Stimulated activated CD4-positive, alpha-beta T cell treated with anti-CD3 and anti-CD28 coated beads, Interleukin-1b, Interleukin-23, amount 100 ng/mL, for 24 hours (primary cell): ENCODE measurements at places on chromosomes 4 and X.

DNA sequence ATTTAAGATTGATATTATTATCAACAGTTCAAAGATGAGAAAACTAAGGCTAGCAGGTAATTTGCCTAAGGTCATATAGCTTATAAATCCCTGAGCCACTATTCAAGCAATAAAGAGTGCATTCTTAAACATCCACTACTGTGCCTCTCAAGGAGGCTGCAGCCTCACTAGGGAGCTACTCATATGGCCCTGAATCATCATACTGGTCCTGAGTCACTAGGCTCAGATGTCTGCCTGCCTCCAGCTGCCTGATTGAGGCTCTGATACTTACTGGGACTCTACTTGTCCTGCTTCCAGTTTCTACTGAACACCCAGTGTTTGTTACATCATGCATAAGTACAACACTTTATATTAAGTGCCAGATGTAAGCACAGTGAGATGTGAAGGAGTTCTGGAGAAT, 110.7 kb downstream of the AASDH start:
- DNase-seq: no peak

DNA sequence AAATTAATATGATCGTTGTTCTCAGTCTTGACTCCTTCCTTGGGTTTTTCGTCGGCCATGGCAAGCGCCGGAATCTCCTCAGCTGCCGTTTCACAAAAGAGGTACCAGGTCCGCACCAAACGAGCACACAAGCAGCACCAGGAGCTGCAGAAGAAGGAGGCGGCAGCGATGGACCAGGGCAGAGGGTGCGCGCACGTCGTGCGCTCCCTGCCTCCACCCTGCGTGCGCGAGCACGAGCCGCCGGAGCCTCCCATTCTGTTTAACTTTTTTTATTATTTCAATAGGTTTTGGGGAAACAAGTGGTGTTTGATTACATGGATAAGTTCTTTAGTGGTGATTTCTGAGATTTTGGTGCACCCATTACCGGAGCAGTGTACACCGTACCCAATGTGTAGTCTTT, 158.2 kb downstream of the PLS3 start:
- DNase-seq: no peak

- DNase-seq: no peak
Observed at GRCh38 chr4:2830632-2831610, 12.7 kb upstream of the ADD1 start.

DNA sequence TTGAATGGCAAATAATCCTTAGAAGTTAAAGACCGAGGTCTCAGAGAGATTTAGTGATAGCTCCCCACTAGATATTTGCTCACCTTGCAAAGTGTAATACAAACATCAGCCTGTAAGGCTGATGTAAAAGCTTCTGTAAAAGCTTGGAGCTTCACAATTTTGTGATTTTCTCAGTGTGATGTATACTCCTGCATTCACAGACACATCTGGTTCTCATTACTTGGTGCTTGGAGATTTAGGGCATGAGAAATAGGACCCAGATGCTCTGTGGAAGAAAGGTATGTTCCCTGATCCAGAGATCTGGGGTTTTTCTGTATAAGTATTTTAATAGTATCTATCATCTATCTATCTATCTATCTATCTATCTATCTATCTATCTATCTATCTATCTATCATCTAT, 1664.3 kb downstream of the C4orf33 start:
- DNase-seq: no peak

DNA sequence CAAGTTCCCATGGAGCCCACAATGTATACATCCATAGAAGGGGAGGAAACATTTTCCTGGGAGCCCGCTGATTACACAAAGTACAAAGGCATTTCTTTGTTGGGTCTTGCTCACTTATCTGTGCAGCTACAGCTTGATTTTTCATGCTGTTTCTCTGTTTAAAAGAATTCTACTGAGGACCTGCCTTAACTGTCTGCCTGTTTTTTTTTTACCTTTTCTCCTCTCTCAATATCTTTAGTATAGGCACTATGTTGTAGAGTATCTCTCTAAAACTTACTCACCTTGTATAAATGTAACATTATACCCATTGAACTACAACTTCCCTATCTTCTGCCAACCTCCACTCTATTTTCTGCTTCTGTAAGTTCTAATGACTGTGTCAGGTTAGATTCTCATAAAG, 494.6 kb upstream of the EPHA5 start:
- no peak for DNase-seq

DNA sequence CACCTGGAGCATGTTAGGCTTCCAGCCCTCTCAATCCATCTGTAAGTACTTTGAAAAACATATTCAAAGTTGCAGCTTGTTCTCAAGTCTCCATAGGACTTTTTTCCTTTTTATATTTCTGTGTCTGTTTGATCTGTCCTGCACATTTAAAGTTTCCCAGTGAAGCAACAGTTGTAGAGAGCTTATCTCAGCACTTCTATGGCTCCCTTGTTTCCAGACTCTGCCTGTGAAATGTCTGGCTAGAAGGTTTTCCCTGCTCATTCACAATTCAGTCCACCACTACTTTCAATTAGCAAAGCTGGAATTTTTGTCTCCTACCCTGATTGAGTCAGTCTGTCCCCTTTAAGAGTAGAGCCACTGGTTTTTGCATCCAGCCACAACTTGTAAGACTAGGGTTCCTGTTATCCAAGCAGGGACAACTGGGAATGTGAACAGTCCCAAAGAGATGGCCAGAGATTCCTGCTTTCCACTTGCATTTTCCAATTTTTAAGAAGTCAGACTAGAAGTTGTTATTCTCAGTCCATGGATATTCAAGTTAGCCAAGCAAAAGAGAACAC, 116.1 kb downstream of the GASK1B start:
- no peak for DNase-seq

- DNase-seq: no peak
Observed at GRCh38 chrX:74234818-74235217, 69.2 kb upstream of the ZCCHC13 start.

DNA sequence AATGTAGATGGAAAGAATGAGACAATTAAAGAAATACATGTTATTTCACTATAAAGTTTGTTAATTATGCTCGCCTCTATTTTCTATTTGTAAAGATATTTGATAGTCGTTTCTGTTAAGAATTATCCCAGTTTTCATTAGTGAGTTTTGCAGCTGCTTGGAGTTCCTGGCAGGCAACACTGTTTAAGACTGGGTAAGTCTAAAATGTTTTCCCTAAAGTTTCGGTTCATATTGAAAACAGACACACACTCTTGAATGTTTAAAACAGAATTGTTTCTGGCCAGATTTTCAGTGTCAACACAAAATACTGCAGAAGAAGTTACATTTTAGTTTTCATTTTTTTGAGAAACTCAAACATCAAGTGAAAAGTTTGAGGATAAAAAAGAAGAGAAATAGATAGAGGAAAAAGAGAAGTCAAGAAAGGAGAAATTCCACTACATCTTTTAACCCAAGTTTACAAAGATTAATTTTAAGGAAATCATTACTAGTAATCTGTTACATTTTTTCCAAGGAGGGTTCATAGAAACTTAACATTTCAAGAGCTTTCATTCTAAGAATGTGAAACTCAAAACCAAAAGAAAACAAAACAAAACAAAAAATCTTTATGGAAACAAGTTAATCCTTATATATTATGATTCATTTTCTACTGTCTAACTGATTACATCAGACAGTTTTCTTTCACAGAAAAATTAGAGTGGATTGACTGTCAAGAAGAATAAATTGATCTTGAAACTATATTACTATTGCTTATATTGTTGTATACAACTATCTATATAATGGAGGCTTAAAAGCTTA, 305.5 kb downstream of the FAT4 start:
- no peak for DNase-seq

DNA sequence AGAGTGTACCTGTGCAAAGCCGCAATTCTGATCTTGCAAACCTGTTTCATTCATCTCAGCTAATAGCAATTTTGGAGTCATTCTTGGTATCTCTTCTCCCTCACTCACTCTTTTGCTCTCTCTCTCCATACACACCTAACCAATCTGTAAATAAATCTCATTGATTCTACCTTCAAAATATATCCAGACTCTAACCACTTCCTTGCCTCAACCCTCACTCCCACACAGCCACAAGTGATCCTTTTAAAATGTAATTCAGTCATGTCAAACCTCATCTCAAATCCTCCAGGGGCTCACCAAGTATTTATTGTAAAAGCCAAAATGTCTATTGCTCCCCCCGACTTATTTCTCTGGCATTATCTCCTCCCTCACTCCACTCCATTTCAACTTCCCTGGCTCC, 51.7 kb upstream of the SLC10A4 start:
- no peak for DNase-seq

GRCh38 chr4:3388471-3389232, 53.1 kb upstream of the HGFAC start:
- no peak for DNase-seq

DNA sequence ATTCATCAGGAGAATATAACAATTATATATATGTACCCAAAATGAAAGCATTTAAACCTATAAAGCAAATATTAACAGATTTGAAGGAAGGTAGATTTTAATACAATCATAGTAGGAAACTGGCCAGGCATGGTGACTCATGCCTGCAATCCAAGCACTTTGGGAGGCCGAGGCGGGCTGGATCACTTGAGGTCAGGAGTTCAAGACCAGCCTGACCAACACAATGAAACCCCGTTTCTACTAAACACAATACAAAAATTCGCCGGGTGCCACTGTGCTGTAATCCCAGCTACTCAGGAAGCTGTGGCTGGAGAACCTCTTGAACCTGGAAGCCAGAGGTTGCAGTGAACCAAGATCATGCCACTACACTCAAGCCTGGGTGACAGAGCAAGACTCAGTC, 118.3 kb downstream of the KCNIP4 start:
- no peak for DNase-seq

DNA sequence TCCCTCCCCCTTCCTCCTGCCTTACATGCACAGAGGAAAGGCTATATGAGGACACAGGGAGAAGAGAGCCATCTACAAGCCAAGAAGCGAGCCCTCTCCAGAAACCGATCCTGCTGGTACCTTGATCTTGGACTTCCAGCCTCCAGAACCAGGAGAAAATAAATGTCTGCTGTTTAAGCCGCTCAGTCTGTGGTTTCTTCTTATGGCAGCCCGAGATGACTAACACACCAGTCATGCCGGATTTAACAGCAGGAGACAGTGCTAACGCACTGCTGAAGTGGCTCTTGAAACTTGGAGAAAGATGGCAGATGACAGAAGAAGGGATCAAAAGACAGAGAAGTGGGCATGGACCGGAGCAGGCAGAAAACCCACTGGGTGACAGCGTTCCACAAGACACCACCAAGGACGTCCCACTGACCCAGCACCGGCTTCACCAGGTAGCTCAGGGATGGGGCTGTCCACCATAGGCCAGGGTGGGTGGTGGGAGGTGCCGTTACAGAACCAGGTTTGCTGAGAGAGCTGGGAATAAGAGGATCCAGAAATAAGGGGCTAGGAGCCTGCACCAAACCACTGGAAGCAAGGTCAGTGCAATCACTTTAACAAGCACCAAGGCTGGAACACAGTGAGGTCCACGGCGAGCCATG, 6.2 kb upstream of the MAN2B2 start:
- no peak for DNase-seq

- DNase-seq: no peak
Observed at GRCh38 chr4:173270312-173271027, 63.7 kb downstream of the HMGB2 start.

GRCh38 chr4:7750523-7750922, 189.1 kb downstream of the AFAP1 start:
- DNase-seq: no peak
